ENCODE measurements at places on chromosomes 3 and 15. TPM values are rescaled to one million over a fixed set of nuclear protein-coding genes. Genes with fewer than 3 reads are reported as not detected.

DNA sequence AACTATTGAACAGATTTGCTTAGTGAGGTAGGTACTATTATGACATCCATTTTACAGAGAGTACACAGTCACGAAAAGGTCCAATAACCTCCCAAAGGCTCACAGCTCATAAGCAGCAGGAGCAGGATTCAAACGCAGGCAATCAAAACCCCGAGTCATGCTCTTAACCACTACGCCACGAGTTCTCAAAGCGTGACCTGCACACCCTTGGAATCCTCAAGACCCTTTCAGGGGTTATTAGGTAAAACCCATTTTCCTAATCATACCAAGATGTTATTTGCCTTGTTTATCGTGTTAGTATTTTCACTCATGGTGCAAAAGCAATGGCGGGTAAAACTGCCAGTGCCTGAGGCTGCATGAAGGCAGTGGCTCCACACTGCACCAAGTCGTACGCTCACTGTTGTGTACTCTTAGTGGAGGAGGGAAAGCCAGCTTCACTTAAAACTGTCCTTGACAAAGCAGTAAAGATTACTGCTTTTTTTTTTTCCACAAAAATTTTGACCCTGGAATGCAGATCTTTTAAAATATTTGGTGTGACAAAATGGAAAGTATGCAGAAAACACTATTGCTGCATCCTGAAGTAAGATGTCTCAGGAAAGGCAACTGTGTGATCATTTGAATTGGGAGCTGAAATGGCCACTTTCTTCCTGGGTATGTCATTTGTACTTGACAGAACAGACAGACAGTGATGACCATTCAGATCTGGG, 96.1 kb downstream of the IGF2BP2 start:
- no peak for DNase-seq

DNA sequence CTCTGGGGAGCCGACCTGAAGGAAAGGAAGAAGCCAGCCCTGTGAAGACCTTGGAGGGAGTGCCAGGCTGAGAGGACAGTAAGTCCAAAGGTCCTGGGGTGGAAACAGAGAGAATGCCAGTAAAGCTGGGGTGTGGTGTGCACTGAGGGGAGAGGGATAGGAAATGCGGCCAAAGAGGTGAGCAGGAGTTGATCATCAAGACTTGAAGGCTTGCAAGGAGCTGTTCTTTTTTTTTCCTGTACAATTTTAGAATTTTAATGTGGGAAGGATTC, 73.8 kb downstream of the SYNPR start:
- DNase-seq, result no peak

- DNase-seq, result no peak
Measured at GRCh38 chr3:142489572-142490323, 41.9 kb upstream of the XRN1 start.

DNA sequence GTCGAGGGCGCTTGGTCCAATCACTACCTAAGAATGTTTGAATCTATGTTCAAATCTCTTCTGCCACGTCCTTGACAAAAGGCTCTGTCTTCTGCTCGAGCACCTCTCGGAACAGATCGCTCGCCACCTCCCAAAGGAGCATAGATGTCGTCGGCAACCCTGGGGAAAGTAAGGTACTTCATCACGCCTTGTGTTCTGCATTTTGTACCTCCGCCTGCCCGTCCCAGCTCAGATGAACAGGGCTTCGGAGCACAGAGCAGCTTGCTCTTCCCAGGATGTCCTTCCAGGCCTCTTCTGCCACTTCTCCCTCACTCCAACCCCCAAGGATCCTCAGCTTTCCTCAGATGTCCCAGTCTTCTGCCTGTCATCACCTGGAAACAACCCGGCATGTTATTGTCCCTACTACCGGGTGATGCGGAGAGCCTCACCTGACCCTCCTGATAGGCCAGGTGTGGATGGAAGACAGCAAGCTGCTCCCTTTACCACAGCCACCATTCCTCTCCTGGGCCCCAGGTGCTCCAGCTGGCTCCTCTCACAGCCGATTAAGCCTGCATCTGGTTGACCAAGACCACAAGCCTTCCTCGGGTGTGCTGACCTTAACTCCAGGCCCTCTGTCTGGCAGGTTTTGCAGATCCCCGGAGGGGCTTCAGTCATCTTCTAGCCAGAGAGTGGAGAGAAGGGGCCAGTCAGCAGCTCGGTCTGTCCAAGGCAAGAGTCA, 270.5 kb downstream of the FAM43A start:
- no peak for DNase-seq

DNA sequence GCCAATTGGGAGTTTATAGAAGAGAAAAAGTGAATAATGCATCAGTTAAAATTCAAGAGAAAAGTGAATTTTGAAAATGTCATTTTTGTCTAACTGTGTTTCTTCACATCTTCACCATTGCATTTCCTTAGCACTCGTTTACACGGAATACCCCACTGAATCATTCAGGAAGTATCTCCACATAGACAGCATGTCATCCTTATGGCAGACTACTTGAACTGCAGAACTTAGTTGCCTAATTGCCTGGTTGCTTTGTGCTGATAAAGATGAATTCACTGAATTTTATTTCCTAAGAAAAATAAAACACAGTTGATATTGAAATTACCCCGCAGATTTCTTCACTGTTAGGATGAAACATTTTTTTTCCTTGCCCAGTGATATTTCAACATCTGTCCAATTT, 627.1 kb downstream of the ROBO1 start:
- peak; percentile 64 for DNase-seq

- DNase-seq, result no peak
Measured at GRCh38 chr3:22239011-22239410, 488.0 kb upstream of the ZNF385D start.

DNA sequence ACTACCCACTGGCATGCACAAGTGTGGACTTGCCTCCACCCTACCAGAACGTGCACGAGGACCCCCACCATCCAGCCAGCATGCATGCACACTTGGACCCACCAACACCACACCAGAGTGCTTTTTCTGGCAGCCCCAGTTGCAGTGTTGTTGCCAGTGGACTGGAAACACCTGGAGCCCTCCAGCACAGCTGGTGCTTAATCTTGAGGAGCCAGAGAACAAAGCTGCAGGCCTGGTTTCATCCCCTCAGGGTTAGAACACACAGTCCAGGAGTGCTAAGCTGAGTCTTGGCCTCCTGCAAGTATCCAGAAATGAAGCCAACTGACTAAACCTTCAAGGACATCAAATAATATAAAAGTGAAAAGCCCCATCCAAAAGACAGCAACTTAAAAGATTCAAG, 888.0 kb downstream of the NTRK3 start:
- peak; percentile 31 for DNase-seq

DNA sequence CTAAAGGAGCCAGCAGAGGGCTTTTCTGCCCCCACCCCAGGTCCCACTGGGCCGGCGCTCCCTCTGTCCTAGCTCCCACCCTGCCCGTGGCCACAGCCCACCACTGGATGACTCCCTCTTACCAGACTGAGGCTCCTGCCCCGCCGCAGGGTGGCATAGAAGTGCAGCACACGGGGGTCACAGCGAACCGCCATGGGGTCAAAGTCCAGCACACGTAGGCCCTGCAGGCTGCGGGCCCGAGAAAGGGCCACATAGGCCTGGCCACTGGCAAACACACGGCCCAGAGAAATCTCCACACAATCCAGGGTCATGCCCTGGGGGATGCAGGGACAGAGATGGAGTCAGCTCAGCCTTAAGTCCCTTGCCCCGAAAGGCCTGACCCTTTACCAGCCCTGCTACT, 9.0 kb downstream of the PIF1 start:
- DNase-seq, result no peak

DNA sequence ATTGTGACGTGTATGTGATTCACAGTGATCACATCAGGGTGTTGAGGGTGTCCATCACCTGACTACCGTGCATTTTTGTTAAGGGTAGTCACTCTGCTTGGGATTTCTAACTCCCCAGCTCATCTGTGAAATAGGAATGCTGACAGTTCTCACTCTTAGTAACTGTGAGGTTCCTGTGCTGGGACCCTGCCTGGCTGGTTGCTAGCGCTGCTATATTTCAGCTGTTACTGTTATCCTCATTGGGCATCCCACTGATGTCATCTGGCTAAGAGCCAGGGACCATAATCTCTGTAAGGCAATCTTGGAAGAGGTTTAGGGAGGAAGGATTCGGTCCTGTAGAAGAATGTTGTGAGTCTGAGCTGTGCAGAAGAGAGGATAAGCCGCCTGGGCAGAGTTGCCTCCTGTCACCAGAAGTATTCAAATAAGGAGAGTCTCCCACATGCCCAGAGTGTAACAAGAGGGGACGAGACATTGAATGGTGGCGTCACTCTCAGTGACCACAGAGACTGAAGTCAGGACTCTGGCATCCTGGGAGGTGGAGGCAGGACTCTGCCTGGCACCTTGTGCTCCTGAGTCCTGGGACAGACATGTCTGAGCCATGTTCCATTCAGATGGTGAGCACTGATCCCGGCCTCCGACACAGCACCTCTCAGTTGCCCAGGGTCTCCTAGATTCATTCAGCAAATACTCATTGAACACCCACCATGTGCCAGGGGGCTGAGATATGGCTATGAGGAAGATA, 52.2 kb downstream of the FBLN2 start:
- peak; percentile 18 for DNase-seq

- no peak for DNase-seq
Measured at GRCh38 chr3:23376516-23377248, 173.6 kb downstream of the UBE2E2 start.

GRCh38 chr15:90364251-90364650, 12.2 kb downstream of the ZNF774 start:
- peak; percentile 64 for DNase-seq

DNA sequence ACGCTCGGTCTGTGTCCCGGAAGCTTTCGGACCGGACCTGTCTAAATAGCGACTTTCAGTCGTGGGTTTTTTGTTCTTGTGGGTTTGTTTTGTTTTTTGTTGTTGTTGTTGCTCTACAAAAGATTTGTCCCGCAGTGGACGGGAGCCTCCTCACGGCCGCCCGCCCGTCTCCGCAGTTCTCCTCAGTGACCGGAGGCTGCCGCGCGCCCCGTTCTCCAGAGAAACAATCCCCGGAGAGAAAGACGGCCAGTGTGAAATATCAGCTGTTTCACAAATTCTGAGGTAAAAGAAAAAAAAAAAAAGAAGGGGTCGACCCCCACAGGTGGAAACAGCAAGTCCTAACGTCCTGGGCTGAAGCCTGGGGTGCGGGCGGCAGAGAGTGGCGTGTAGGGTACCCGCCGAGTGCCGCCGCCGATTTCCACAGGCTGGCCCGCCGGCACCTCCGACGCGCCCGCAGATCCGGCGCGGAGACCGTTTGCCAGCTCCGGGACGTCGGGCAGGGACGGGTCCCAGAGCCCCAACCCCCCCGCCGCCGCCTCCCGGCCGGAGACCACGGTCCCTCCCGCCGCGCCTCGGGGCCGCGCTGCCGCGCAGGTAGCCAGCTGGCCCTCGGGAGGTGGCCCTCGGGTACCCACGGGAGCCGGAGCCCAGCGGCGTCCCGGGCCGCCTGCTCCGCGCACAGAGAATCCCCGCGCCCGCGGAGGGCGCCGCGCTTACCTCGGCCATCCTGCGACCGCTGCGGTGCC, 478 bp downstream of the BNC1 start:
- peak; percentile 49 for DNase-seq

DNA sequence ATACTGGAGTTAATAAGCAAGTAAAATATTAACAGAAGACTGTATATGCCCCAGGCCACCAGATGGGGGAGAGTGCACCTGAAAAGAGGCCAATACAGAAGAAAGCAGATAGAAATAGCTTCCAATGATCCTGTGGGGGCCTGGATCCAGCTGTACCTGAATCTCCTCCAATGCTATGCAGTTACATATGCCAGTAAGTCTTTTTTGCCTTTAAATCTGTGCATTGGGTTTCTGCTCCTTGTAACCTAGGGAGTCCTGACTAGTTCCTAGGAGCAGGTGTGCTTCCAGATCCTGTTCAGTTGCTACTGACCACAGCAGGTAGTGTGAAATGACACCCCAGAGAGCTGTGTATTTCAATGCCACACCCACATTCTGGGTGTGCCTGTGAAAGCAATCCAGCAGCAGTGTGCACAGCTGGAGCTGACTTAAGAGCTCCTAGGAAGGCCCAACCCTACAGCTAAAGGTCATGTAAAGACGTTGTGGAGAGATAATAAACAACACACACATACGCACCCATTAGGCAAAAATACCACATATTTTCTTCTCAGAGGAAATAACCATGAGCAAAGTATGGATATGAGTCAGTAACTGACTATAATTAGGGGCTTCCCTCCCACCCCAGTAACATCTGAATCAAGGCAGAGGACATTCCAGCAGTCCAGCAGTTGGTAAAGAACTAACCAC, 62.2 kb upstream of the AKAP13 start:
- DNase-seq, result peak; percentile 91

GRCh38 chr3:8864402-8865350, 95.3 kb upstream of the OXTR start:
- DNase-seq, result peak; percentile 73

- no peak for DNase-seq
Measured at GRCh38 chr15:63497642-63498467, 6.5 kb upstream of the USP3 start.

- no peak for DNase-seq
Measured at GRCh38 chr15:89790661-89791060, 14.5 kb downstream of the MESP2 start.

Gene EPHB3
- 4.2 TPM for total RNA-seq

Gene ZNF592
- total RNA-seq, result 12.2 TPM

Gene XYLB
- 2.2 TPM for total RNA-seq

Gene PLSCR5
- total RNA-seq, result not detected

Gene CPN2
- total RNA-seq, result not detected

Gene ITPKA
- total RNA-seq, result 14.2 TPM

Gene SNUPN
- total RNA-seq, result 34.3 TPM

Gene TRIM69
- 12.0 TPM for total RNA-seq

Gene CFAP100
- not detected for total RNA-seq

Gene FEZF2
- total RNA-seq, result not detected

Gene C3orf85
- not detected for total RNA-seq

Gene LMAN1L
- 0.06 TPM for total RNA-seq

Gene C2CD4A
- not detected for total RNA-seq

Gene TPRG1
- total RNA-seq, result 0.19 TPM

Gene FOXL2
- total RNA-seq, result 6.3 TPM

All from LHCN-M2 (cell line).